ENCODE measurements at places on chromosomes 16 and 17. TPM values are rescaled to one million over a fixed set of nuclear protein-coding genes. Genes with fewer than 3 reads are reported as not detected.

Gene GCGR
- not detected for total RNA-seq

- no peak for DNase-seq
Observed at GRCh38 chr16:81752876-81753227, 26.2 kb upstream of the PLCG2 start.

Gene RPL23
- total RNA-seq: 1,239 TPM

Gene RBL2
- 19.9 TPM for total RNA-seq

Gene POLR2A
- 127 TPM for total RNA-seq

Gene SMIM5
- not detected for total RNA-seq

Measured in HFFc6 (cell line).